ENCODE measurements at places on chromosomes 16 and 17.

GRCh38 chr17:65674246-65675045 is 113.0 kb upstream of the AXIN2 start:
- DNase-seq, result no peak

GRCh38 chr16:88809068-88809675 is 2.6 kb downstream of the APRT start:
- DNase-seq, result no peak

GRCh38 chr17:79050551-79050950 is 24.1 kb upstream of the ENGASE start:
- no peak for DNase-seq

DNA sequence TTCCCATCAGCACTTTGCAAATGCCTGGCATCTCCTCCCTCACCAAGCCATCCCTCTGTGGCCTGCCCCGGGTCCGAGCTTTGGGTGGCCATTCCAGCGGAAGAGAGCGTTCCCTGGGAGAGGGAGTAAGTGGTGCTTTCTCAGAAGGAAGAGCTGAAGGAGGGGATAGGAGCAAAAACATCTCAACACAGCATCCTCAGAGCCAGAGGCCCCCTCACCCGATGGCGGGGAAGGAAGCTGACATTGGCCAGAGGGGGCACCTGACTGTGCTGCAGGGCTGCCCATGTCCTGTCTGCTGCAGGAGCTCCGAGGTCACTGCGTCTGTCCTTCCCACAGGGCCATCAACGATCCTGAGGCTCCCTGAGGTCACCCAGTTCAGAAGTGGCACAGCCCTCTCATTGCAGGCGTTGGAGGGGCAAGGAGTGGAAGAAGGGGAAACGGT is 427 bp upstream of the TLCD3B start:
- DNase-seq, result no peak

DNA sequence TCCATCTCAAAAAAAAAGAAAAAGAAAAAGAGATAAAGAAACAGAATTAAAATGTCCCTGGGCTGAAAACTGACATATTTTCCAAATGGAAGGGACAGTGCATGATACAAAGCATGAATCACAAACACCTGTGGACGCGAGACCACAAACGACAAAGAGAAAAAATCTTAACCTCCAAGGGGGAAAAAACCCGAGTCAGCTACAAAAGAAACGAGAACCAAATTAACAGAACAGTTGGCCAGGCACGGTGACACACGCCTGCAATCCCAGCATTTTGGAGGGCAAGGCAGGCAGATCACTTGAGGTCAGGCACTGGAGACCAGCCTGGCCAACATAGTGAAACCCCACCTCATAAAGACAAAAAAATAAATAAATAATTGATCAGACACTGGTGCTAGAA is 1.9 kb downstream of the TRAP1 start:
- DNase-seq, result no peak

GRCh38 chr16:17270683-17271109 is 200.1 kb downstream of the XYLT1 start:
- no peak for DNase-seq

GRCh38 chr16:80702696-80703095 is 101.7 kb downstream of the CDYL2 start:
- DNase-seq, result no peak

DNA sequence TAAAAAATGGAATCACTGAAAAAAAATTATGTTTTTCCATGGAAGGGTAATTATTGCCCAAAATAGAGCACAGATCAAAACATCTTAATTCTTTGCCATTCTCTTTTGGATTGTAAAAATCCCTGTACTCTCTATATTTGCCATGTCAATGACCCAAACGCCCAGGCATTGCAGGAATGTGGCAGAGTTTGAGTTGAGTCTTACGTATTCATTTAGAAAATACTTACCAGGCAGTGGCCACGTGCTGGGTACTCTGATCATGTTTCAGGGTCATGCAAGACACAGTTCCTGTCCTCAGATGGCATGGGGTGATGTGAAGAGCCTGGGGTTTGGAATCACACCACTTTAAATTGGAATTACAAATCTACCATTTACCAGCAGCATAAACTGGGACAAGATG is 267.7 kb downstream of the ABCC12 start:
- no peak for DNase-seq

- no peak for DNase-seq
These were observed 107.2 kb upstream of the NETO2 start for GRCh38 chr16:47250983-47251382.

GRCh38 chr17:39064374-39064773 is 87.1 kb downstream of the PLXDC1 start:
- no peak for DNase-seq

- DNase-seq, result no peak
These were observed 3.8 kb downstream of the PRR29 start for GRCh38 chr17:64001763-64002529.

DNA sequence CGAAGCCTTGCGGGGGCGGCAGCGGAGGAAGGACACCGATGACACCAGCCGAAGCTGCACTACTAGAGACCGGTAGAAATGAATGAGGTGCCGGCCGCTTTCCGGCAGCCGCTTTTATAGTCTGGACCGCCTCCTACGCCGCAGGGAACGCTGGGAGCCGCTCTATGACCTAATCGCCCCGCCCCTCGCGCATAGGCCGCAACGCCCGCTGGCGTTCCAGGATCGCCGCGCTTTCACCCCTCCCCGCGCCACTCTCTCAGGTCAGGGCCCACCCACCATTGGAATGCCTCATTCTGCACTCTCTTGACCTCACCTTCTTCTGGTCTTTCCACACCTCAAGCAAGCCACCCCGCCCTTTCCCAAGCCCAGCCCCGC is at the start of gene DDX5:
TSS of gene DDX5 (minus strand) at position 89 of the 375 bp plus-strand sequence. CDS start 170 bp downstream, outside the sequence.
- peak; percentile 98 for DNase-seq

GRCh38 chr16:53457670-53458069 is 23.4 kb downstream of the RBL2 start:
- peak; percentile 45 for DNase-seq

DNA sequence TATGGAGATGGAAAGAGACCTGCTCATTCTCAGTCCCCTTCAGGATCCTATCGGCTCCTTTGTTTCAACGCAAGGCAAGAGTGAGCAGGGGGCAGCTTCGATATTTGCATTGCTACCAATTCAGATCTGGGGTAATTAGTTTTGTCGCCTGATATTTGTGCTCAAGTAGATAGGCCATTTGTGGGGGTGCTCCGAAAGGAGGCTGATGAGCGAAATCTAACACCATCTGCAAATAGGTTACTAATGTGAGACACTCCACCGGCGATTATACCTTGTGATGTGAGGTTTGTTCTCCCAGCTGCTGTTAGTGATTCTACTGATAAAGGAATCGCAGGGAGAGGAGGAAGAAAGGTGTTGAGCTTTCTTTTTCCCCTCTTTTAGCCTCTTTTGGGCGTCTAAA is 31.5 kb downstream of the WSCD1 start:
- no peak for DNase-seq

GRCh38 chr17:50258647-50259476 is 15.4 kb upstream of the TMEM92 start:
- no peak for DNase-seq

DNA sequence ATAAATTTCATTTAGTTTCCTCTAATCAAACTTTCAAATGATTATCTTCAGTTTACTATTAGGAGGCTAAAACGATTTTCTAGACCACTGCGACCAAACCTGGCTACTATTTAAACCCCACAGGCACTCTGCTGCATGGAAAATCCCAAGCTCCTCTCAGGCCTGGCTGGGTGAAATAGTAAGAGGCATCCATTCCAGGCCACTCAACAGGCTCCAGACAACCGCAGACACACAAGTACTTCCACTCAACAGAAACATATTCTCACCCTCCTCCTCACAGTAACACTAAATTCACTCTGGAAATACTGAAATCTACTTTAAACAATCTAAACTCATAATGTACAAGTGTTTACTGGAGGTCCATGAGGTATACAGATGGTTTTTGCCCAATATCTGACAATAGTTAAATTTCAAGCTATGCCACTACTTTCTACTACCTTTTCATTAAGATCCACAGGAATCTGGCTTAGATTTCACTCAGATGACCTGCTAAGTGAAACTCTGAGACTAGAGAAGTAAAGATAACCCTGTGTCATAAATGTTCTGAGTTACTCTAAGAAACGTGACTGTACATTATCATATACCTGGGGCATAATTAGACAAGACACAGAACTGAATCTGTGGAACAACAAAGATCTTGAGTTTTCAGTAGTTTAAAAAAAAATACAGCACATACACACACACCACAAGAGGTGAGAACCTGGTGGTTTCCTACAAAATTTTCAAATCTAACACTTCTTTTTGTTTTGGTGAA is 10.4 kb downstream of the VPS53 start:
- DNase-seq, result no peak

DNA sequence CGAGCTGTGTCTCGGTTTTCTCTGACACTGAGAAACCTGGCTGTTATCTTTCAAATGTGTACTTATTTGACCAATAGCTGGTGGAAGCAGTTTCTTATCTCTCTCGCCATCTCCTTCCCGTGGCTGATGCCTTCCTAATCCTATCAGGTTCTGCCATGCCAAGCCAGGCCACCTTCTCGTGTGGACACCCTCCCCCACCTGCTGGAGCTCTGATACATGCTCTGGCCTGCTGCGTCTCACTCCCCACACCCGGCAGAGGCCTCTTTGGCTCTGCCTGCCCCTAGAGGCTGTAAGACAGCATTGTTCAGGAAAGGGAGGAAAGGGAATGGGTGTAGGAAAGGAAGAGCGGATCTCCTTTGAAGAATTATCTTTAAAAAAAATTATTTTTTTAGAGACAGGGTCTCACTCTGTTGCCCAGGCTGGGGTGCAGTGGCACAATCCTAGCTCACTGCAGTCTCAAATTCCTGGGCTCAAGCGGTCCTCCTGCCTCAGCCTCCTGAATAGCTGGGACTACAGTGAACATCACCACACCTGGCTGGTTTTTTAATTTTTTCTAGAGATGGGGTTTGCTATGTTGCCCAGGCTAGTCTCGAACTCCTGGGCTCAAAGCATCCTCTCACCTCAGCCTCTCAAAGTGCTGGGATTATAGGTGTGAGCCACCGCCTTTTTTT is 7.5 kb upstream of the ARMC5 start:
- DNase-seq, result no peak

DNA sequence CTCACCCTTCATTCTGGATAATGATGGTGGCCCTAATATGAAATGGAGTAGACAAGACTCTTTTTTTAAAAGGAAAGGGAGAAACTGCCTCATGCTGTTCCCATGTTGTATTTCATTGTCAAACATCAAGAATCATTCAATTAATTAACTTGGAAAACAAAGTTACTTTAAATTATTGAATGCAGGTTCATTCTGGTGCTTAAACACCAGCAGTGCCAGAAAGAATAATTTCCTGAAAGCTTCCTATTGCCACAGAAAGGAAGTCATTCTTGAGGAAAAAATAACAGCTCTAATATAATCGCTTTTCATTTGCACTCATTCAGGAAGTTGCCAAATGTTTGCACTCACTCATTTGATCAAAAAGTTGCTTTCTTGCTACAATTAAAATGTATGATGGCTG is 497.1 kb upstream of the CDH11 start:
- no peak for DNase-seq

DNA sequence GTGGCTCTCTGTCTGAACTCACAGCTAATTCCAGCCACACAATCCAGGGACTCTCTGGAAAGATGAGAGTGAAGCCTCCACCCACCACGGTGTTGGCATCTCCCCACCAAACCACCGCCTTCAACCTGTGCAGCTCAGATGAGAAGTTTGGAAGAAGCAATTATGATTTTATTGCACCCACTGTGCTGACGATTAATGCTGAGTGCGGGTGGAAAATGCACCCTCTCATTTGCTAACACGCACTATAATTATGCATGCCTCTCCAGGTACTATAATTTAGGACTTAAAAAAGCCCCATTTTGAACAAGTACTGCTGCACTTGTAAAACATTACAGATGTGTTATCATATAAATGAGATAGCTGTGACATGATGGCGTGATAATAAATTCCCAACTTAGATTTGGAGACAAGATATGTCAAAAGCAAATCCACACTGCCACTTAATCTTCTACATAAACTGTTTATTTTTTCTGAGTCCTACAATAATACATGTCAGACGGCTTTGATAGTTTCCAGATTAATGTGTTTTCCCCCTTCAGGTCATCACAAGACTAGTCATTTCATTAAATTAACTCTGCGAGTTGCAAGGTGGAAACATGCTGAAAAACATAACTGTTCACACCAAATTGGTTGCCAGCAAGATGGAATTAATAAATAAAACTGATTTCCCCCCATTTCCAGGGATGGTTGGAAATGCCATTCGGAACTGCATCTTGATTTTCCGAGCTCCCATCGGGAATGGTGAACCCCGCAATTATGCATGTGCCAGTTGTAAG is 466.5 kb upstream of the MAF start:
- DNase-seq, result no peak

- DNase-seq, result no peak
These were observed 51.3 kb upstream of the ARL6IP1 start for GRCh38 chr16:18852647-18853046.

DNA sequence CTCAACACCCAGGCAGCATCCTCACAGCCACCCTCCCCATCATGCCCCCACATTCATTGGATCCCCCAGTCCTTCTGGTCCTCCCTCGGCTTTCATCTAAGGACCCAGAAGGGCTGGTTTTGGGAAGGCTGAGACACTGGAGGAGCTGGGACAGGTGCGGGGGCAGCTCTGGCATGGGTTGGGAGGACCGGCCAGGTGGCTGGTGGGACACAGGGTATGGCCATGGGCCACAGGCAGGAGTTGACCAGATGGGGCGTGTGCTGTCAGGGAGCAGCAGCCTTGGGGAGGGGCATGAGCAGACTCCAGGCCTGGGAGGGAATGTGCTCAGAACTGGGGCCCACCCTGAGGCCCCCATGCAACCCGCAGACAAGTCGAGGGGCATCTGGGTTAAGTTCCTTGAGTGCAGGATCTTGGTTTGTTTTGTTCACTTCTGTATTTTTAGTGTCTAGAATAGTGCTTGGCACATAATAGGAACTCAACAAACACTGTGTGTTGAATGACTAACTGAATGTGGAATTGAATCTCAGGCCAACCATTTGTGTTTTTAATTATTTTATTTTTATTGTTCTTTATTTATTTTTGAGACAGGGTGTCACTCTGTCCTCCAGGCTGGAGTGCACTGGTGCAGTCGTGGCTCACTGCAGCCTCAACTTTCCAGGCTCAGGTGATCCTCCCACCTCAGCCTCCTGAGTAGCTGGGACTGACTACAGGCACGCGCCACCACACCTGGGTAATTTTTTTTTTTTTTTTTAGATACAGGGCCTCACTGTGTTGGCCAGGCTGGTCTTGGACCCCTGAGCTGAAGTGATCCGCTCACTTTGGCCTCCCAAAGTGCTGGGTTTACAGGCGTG is 5.6 kb downstream of the P2RX1 start:
- no peak for DNase-seq

GRCh38 chr17:74712756-74713155 is at the start of gene CD300LF:
Gene CD300LF (minus strand): TSS chr17:74712923. CDS start chr17:74712866, 57 bp downstream.
- no peak for DNase-seq

DNA sequence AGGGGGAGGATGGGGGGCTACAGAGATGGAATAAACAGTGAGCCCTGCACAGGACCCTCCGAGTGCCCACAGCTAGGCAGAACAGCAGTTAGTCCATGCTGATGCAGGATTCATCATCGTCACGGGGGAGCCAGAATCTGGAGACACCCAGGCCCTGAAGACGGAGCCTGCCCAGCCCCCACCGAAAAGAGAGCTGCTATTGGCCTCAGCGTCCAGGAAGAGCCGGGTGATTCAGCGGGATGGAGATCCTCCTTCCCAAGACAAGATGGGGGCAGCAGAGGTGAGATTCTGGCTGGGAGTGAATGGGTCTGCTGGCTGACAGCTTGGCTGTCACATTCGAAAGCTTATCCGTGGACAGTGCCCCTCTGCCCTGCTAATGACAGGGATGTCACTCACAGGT is 133.6 kb upstream of the CRHR1 start:
- DNase-seq, result no peak
